H1 (cell line): ENCODE measurements at places on chromosomes 12 and 14.

GRCh38 chr12:130704606-130705005 is 11.5 kb downstream of the RIMBP2 start:
- DNase-seq: no peak

DNA sequence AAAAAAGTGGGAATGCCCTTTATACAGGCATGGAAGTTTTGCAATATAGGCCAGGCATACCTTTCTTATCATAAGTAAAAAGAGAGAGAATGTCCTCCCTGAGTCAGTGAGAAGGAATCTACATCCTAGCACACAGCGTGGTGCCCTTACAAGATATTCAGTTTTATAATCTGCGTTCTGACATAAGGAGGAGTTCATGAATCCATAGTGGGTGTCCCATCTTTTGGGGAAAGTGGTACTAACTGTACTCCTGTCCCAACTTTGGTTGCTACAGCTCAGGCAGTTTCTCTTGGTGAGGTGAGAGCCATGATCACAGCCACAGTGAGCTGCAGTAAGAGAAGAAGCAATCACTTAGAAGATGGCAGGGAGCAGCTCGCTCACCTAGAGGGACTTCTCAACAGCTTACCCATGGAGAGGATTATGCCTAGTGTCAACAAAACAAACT is 332.9 kb downstream of the BCAT1 start:
- no peak for DNase-seq

DNA sequence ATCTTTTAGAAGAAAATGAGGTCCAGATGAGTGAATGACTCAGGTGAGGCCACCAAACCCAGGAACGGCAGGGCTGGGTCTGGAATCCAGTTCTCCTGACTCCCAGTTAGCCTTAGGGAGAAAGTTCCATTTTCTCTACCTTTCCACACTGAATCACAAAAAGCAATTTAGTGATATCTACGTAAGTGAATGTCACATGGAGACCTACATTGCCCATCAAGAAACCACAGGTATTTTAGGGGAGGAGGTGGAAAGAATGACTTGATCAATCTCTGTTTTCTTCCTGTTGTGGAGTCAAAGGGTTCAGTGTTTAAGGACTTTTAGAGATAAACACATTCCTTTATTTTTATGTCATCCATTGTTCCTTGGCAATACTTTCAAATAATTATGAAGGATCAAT is 106.9 kb upstream of the PTPRB start:
- DNase-seq: no peak

- no peak for DNase-seq
These were observed 274.8 kb downstream of the DPF3 start for GRCh38 chr14:72619111-72619571.

- DNase-seq: peak; percentile 39
These were observed 251.4 kb upstream of the RGS6 start for GRCh38 chr14:71680736-71681387.

DNA sequence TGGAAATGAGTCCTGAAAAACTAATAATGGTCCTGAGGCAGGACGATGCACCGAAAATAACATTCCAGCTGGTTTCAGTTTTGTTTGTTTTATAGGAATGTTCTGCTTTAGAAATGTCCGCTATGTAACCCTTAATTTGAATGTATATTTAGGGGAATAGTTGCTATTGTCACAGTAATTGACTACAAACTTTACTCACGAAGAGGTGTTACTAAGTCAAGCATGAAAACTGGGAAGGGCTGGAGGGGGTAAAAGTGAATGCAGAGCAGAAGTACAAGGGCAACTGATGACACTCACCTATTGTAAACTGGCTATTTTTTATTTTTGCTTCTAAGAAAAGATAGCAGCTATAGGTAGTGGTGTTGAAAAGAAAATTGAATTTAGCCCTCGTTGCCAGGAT is 230.7 kb upstream of the SYT10 start:
- DNase-seq: no peak

DNA sequence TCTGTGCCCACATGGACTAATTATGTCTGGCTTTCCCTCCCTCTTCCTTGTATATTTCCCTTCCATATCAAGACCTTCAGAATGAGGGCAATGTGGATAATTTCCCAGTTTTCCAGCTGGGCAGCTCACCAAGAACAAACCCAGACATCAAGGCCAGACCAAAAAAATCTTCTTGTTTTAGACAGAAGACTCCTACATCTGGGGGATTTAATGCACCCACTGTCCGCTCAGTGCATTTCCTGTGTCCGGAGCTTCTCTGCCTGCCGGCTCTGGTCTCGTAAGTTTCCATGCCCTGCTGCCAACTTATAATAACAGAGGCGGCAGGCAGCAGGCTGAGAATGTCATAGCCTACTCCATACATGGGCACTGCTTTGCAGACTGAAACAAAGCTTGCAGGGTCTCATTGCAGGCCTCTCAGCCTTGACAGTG is 207.2 kb upstream of the BCL2L14 start:
- DNase-seq: no peak

- no peak for DNase-seq
These were observed 35.1 kb upstream of the KCNH3 start for GRCh38 chr12:49503674-49504180.

DNA sequence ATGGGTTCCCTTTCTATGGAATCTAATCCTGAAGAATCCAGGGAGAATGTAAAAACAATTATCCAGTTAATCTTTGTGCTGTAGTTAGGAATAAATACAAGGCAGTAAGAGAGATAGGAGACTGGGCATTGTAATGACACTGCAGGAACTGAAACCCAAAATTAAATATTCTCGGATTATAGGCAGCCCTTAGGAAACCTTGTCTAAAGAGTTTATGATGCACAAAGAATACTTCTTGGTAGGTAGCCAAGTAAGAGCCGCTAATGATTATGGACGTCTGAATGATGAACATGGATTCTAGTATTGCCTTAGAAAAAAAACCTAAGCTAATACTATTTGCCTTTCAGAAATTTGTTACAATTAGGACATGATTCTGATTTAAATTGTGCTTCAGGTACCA is 165.4 kb upstream of the LRIG3 start:
- no peak for DNase-seq
